Fibroblast of pulmonary artery (primary cell): ENCODE measurements at places on chromosomes 1 and 21.

DNA sequence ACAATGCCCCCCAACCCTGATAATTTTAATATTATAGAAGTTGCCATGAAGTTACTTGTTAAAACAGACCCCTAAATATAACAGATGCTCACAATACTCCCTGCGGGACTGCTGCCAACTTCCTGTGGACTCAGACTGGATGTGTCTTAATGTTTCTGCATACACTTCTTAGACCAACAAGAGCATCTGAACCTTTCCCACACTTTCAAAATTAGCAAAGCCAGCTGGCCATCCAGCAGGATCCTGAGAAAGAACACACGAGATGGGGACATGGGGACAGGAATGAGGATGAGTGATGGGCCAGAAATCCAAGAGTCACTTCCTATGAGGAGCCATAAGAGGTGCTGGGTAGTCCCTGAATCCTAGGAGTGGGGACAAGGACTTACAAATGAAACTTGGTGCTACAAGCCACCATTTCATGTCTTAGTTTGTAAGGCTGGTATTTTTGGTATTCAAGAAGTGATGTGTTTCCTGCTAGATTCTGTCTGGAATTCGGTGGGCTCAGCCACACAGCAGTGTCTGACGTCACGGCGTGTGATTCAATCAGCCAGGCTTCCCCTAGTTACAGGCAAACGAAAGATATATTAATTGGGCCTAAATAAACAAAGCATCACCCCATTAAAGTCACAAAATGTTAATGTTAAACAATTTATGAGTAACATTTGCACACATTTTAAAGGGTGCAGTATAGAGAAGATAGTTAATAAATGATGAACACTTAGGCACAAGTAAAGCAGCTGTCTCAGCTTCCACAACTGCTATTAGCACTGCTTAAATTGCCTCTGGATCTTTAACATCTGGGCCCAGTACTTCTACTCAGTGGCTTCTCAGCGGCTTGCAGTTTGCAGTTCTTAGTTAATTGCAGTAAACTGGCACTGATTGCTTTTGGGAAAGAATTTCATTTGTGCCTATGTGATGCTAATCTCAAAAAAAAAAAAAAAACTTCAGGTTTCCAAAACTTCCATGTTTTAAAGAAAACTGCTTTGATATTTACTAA, 41.2 kb upstream of the RGS8 start:
- peak; percentile 11 for DNase-seq

- DNase-seq = no peak
Observed at GRCh38 chr21:42579456-42580075, 65.9 kb downstream of the SLC37A1 start.

DNA sequence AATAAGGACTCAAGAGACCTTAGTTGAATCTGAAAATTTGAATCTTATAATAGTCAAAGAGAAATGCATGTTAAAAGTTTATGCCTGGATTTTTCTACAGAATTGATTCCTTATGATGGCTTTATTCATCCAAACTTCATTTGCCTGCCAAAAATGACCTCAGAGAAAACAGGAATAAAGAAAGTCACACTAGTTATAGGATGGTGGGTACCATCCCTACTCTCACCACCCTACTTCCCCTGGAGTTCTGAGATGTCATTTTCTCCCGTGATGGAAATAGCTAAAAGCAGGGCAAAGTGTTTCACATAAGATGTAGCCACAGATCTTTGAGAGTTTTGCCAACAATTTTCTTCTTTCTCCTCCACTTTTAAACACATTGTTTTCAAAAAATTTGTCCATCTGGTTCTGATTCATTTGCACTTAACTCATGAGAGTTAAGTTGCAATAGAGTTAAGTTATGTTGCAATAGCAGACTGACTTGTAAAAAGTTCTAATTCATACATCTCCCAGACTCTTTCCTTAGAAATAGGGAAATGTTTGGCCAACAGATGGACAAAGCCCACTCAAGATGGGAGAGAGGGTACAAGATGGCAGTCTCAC, 384.6 kb downstream of the PLPP3 start:
- DNase-seq = peak; percentile 63

DNA sequence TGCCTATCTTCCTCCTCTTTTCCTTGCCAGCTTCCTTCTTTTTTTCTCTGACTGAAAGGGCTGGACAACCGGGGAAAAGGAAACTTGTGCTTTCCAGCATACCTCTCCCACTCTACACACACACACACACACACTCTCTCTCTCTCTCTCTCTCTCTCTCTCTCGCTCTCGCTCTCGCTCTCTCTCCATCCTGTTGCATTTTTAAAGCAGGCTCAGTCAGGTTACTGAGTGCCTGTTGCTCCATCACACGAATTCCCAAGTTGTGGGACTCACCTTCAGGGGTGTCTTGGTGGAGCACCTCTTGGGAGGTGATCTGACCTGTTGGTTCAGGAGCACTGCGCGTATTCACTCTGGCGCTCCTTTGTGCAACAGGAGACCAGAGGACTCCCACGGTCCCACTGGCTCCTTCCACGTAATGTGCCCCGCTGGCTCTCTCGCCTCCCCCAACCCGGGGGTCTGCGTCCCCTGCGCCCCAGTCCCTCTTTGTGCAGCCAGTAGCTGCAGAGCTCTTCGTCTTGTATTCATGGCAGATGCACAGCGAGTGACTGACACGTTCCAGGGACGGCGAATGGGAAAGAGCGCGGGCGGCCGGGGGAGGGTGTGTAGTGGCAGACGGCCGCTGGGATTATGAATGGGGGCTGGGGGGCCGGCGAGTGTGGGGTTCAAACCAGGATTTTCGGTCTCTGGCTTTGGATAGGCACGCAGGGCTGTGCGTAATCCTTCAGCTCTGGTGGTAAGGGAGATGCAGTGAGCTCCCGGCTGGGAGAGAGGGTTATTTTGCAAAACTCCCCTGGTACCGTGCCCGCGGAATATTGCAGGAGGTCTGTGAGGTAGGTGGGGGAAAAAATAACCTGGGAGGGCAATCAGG, 660 bp upstream of the PDE4B start:
- DNase-seq = peak; percentile 17

DNA sequence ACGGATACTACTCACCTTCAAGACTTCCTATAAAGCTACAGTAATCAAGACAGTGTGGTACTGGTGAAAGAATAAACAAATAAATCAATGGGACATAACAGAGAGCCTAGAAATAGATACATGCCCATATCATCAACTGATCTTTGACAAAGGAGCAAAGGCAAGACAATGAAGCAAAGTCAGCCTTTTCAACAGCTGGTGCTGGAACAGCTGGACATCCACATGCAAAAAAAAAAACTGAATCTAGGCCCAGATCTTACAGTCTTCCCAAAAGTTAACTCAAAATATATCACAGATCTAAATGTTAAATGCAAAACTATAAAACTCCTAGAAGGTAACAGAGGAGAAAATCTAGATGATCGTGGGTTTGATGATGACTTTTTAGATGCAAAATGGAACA, 170.3 kb downstream of the MIS18A start:
- no peak for DNase-seq

DNA sequence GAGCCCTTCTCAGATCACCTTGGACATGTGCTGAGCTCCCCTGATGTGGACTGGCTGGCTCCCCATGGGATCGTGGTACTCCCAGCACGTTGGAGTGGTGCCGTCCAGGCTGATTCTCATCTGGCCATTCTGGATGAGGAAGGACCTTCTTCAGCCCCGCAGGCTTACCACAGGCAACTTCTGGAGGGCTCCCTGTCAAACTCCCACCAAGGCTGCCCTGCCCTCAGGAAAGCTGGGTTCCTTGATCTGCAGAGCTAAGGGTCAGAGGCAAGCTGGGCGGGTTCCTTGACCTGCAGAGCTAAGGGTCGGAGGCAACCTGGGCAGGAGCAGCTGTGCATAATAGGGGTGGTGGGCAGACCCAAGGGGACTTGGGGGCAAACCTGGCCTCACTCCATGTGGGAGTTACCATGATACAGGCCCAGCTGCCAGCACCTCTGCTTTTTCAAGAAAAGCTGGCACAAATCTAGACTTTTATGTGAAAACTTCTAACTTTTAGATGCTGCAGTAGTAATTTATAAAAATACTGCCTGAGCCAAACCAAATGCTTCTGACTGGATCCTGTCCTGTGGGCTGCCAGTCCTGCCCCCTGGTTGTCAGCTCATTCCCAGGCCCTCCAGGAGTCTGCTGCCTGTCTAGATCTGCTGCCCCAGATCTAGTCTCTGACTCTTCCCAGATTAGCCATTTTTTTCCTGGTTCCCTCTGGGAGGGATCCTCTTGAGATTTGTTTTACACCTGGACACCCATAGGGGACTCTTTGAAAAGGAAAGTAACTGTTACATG, 5.6 kb upstream of the THEM5 start:
- no peak for DNase-seq

- no peak for DNase-seq
Observed at GRCh38 chr1:180966744-180967536, 54.2 kb downstream of the KIAA1614 start.

- DNase-seq = no peak
Observed at GRCh38 chr1:214233856-214234634, 46.9 kb upstream of the SMYD2 start.

DNA sequence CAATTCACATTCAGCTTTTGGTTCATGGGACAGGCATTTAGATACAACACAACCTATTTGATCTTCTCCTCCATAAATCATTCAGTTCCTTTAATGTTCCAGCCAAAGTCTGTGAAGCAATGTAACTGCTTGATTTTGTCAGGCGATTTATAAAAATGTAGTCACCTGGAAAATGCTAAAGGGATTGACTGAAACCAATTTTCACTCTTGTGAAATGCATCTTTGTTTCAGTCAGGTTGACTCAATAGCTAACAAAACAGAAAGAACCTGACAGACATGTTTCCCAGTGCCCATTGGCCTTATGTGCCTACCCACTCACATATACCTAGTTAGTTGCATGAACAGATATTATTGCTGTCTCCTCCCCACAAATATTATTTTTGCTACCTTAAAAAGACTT, 335.7 kb downstream of the CHRM3 start:
- no peak for DNase-seq

GRCh38 chr1:51768971-51769588, 109.4 kb downstream of the NRDC start:
- peak; percentile 85 for DNase-seq

- DNase-seq = no peak
Observed at GRCh38 chr1:40806731-40807695, 23.4 kb downstream of the KCNQ4 start.

- no peak for DNase-seq
Observed at GRCh38 chr1:57887964-57888491, 464.2 kb upstream of the DAB1 start.

DNA sequence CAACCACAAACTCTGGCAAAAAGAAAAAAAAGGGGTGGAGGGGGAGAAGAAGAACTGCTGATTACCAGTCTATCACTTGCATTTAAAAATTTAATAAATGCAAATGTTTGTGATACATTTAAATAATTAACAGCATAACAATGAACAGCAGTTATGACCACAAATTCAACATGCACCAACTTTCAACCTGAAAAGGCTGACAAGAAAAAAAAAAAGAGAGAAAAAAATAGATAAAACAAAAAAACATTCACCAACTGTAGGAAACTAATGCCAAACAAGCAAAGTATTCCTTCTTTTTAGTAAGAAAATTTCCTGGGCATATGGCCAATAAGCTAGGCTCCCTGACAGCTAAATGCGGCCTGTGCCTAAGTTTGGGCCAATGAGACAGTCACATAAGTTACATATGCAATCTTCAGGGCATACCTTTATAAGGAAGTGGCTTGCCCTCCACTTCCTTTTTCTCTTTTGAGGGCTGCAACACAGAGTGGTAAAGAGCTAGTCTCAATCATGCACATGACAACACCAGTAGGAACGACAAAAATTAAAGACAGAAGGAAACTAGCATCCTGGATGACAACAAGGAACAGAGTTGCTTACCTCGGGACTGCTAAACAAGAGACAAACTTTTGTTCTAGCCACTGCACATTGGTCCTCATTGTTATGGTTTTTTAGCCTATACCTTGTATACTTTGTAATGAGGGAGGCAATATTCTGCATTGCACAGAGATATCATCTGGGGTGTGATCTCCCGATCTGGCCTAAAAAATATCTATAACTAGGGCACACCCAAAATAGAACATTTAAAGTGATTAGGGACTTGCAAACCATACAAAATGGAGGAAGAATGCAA, 24.2 kb upstream of the PHTF1 start:
- peak; percentile 79 for DNase-seq

DNA sequence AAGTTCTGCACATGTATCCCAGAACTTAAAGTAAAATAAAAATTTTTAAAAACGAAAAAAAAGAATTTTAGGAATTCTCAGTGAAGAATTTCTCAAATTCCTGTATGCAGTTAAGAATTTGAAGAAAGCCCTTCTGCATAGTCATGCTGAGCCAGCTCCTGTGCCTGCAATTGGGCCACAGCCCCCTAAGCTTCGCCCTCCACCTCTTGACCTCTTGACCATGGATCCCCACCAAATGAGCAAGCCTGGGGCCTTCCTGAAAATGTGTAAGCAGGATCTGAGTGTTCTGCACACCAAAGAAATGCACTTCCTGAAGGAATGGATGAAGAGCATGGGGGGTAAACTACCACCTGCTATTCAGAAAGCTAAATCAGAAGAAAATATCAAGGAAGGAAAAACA, 52.0 kb downstream of the NBPF6 start:
- DNase-seq = no peak
